ENCODE measurements at places on chromosomes 13 and 19.

- peak; percentile 84 for DNase-seq
These were observed 22.5 kb downstream of the C13orf46 start for GRCh38 chr13:113951246-113951999.

- DNase-seq: peak; percentile 27
These were observed 13.3 kb upstream of the RASA3 start for GRCh38 chr13:114145722-114146121.

- no peak for DNase-seq
These were observed 333.6 kb downstream of the DLEU7 start for GRCh38 chr13:50509771-50510441.

DNA sequence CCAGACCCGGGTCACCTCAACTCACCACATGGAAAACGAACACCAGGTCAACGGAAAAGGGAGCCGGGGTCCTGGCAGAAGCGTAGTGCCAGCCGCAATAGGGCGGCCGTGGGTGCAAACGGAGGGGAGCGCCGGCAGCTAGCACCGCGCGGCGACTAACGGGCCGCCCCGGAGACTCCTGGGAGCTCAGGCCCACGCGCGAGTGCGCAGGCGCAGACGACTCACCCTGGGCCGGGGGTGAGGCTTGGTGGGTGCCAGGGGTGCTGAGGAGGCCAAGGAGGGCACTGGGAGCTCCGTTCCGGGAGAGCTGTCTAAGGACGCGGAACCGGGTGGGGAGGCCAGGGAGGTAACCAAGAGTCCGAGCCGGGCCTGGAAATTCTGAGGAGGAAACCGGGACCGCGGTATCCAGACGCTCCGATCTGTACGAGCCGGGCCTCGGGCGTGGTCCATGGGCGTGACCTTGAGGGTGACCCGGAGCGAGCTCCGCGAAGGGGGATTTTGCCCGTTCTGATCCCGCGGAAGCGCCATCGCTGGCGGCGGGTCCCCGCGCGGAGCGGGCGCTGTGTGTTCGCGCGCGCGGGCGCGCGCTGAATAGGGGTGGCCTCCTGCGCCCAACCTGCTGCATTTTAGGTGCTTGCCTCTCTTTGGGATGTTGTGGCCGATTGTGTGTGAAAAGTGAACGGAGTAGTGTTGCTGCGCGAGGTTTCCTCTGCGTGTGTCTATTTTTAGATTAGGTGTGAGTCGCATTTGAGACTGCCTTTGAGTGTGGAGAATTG lies at the start of gene ZNF382:
Gene ZNF382 (plus strand): TSS at position 213 of the 776 bp plus-strand sequence. CDS start 4,602 bp downstream, outside the sequence.
- DNase-seq: peak; percentile 74

GRCh38 chr19:22491746-22492145 lies 69.6 kb upstream of the ZNF98 start:
- no peak for DNase-seq

DNA sequence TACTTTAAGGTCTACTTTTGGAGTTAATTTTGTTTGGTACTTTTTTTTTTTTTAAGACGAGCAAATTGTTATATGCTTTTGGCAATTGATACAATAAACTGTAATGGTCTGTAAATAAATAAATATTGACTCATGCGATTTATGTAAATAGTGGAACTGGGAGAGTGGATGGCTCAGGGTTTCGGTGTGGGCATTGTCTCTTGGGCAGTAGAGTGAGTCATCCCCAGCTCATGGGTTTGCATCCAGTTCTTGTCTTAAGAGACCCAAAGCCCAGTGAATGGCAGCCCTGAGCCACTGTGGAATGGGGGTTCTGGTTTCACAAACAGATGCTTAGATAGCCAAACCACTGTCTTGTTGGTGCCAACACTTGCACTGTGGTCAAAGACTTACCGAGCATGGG lies 33.0 kb downstream of the FGF9 start:
- DNase-seq: no peak

DNA sequence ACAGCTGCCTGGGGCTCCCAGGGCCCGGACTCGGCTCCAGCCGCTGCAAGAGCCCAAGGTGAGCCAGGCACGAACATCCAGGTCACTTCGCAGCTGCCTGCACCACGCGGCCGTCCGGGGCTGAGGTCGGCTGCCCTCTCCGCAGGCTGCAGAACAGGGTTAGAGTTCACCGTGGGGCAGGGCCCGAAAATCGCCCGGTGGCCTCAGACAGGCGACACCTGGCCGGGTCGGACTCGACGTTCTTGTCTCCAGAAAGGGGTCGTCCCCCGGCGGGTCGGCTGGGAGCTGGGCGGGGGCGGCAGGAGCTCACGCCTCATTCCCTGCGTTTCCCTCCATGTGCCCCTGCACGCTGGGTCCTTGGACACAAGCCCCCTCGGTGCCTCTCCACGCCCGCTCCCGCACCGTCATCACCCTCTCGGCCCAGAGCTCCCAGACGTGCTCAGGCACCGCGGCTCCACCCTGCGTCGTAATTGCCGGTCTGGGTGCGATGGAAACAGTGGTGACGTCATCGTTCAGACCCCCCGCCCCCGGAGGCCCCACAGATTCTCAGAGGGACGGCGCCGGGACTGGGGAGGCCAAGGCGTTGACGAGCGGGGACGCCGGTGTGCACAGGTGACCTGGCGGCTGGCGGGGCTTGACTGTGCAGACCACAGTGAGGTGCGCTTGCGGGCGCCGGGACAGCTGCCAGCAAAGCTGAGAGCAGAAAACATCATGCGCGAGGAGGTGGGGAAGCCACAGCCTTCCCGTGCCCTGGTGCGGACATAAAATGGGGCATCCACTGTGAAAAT lies 4.0 kb upstream of the GRIN3B start:
- DNase-seq: peak; percentile 88

- no peak for DNase-seq
These were observed 20.4 kb upstream of the GNA15 start for GRCh38 chr19:3115411-3115810.

DNA sequence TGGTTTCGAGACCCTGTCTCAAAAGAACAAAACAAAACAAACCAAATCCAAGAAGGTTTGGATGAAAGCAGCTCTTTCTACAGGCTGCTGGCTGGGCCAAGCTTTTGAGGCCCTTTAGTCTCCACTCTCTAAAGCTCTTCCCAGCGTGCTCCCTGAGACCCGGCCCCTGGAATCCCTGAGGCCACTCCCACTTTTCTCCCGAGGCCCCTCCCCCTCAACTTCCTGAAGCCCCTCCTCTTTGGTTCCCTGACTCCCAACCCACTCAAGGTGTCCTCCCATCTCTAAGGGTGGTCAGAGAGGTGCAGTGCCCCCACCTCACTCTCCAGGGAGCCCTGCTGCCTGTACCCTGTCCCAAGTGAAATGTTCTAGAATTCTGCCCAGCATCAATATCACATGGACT lies 10.6 kb downstream of the ERICH6B start:
- DNase-seq: no peak

DNA sequence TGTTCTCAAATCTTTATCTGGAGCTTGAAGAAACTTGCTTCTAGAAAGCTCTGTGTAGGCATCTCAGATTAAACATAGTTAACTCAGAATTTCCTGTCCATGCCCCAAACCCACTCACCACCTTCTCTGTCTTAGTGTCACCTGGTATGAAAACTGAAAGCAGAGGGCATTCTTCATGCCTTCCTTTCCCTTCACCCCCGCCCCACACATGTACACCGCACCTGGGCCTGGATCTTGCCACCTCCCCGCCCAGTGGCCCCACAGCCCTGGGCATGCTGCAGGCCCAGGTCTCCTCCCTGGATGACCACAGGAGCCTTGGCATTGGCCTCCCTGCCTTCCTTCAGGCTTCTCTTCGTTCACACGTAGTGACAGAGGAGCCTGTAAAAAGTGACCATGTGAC lies 15.8 kb downstream of the CFAP97D2 start:
- no peak for DNase-seq

GRCh38 chr19:11164879-11165406 lies 9.4 kb upstream of the SPC24 start:
- DNase-seq: no peak

GRCh38 chr19:8618751-8619150 lies 8.2 kb upstream of the ADAMTS10 start:
- no peak for DNase-seq

GRCh38 chr13:98313922-98314292 lies 136.8 kb upstream of the RNF113B start:
- no peak for DNase-seq

- DNase-seq: no peak
These were observed 541.4 kb upstream of the SLITRK5 start for GRCh38 chr13:87129602-87130300.

- DNase-seq: peak; percentile 89
These were observed 2.9 kb downstream of the WDR83 start for GRCh38 chr19:12669270-12670158.

DNA sequence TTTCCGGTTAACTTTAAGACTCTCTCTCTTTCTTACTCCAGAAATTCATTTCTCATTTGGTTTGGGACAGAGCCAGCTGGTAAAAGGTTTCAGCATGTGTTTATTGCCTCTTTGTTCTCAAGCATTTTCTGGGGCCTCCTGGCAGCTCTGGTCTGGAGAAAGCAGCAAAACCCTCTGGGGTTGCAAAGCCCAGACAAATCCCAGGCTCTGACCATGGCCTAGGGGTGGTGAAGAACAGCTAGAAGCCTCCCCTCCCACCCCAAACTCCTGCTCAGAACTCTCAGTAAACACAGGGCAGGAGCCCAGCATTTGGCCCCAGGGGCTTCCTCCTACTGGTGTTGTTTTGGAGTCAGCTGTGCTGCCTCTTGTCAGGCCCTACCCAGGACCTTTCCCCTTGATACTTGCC lies 124.2 kb upstream of the SERP2 start:
- no peak for DNase-seq

GRCh38 chr13:71583581-71583980 lies 283.4 kb downstream of the DACH1 start:
- DNase-seq: no peak

- DNase-seq: no peak
These were observed 195.6 kb downstream of the GPC5 start for GRCh38 chr13:91594061-91594460.

GRCh38 chr13:74868049-74868448 lies 613.9 kb downstream of the TBC1D4 start:
- no peak for DNase-seq

GRCh38 chr13:102582256-102582655 lies 14.5 kb upstream of the TPP2 start:
- DNase-seq: no peak

- DNase-seq: no peak
These were observed 14.0 kb downstream of the FRY start for GRCh38 chr13:32045537-32045936.

GRCh38 chr19:6604906-6605305 lies 14.0 kb upstream of the CD70 start:
- no peak for DNase-seq

- no peak for DNase-seq
These were observed 15.2 kb downstream of the DACH1 start for GRCh38 chr13:71851498-71852409.

DNA sequence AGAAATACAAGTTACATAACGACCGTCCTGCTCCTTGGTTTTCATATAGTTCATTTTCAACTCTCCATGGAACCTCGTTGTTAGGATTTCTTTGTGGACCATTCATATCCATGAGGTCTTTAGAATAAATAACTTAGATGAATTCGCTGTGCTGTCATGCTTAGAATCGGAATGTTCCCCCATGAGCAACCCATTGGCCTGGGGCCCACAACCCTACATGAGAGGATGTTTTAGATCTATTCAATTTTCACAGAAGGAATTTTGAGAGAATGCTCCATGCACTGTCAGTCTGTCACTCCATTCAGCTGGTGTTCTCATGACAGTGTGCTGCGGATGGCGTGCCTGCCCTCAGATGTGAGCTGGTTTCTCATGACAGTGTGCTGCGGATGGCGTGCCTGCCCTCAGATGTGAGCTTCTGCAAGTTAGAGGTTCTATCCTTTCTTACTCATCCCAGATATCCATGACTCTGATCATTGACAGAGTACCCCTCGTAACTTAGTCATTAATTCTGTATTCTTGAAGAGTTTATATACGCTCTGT lies 1193.1 kb downstream of the EFNB2 start:
- no peak for DNase-seq

- DNase-seq: no peak
These were observed 8.4 kb upstream of the KCTD12 start for GRCh38 chr13:76894401-76895110.

DNA sequence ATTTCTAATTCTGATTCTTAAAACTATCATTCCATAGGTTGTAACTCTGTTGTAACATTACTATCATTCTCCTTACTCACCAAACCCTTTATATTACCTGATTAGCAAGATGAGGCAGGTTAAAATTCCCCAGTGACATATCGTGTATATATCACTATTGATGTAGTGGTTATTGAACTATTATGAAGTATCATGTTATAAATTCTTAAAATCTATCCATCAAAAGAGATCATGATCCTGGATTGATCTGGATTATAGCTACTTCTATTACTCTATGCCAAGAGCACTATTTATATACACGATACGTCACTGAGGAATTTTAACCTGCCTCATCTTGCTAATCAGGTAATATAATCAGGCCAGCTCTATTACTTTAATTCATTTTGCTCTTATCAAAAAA lies 533.9 kb downstream of the SLITRK6 start:
- no peak for DNase-seq

DNA sequence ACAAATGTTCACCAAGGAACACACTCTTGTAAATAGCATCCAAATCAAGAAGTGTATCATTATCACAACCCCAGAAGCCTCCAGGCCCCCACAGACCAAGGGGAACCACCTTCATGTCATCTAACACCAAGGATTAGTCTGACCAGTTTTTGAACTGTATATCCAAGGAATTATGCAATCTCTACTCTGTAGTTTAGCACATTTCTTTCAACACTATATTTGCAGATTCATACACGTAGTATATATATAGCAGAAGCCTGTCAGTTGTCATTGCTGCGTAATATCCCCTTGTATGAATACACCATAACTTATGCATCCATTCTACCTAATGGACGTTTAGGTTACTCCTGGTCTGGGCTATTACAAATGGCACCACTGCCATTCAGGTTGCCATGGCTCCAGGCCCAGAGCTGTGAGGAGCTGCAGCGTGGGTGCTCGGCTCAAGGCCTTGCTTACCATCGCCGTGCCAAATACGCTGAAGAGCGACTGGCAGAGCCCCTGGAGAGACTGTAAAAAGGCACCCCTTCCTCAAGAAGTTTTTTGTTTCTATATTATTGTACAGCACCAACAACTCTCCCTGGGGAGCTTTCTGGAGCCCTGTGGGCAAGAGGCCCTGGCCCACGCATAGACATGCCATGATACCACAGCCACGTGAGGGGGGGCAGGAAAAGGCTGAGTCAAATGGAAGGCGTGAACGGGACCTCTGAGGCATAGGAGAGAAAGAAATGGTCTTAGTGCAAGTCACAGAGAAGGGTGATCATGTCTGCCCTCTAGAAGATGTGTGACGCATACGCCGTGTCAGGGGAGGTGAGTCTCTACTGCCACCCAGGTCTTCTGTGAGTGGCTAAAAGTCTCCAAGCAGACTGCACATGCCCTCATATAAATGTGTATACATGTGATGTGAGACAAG lies 10.8 kb downstream of the LATS2 start:
- no peak for DNase-seq

- DNase-seq: peak; percentile 78
These were observed 23.0 kb downstream of the PAN3 start for GRCh38 chr13:28161370-28161769.

GRCh38 chr13:48859272-48860105 lies 116.2 kb upstream of the FNDC3A start:
- DNase-seq: no peak

All from Peyer's patch (tissue), 4 donors.